ENCODE measurements at places on chromosomes 4 and X. TPM values are rescaled to one million over a fixed set of nuclear protein-coding genes. Genes with fewer than 3 reads are reported as not detected.

ZIC3 gene
- not detected for total RNA-seq

- DNase-seq, result no peak
Measured at GRCh38 chrX:19625612-19626011, 110.3 kb upstream of the MAP3K15 start.

GRCh38 chr4:22410645-22411247, 105.1 kb downstream of the ADGRA3 start:
- DNase-seq, result no peak

- no peak for DNase-seq
Measured at GRCh38 chrX:37010496-37010895, 2.3 kb downstream of the FAM47C start.

IBSP gene
- total RNA-seq, result not detected

DNA sequence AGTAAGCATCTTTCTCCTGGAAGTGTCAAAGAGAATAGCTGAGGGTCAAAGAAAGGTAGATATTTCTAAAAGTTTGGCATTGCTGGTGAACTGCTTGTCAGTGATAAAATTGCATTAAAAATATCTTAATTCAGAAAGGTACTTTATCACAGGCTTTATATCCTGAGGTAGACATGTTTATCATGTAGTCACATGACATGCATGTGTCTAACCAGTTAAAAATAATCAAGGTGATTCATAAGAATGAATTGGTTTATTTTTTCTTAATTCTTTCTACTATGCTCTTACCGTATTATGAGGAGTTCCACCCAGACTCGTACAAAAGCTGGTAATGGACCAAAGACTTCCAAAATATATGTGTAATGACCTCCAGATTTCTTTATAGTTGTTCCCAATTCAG, 6.1 kb downstream of the SLC7A11 start:
- no peak for DNase-seq

DNA sequence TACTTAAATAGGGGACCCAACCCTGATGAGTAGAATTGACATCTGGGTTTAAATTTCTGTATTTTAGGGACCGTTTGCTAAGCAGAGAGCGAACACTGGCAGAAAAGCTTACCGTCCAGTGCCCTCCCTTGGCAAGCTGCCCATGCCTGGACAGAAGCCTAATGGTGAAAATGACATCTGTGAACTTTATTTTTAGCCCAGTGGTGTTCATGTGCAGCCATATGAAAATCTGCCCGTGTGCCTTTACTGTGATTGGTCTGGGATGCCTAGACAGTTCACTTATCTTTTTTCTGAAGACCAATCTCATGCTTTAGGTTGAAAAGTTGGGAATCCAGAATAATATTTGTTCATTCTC, 1.1 kb downstream of the STBD1 start:
- peak; percentile 69 for DNase-seq

CRLF2 gene
- total RNA-seq, result not detected

CLDN34 gene
- not detected for total RNA-seq

- DNase-seq, result no peak
Measured at GRCh38 chr4:78665216-78665770, 110.9 kb upstream of the BMP2K start.

GRCh38 chrX:19964017-19964710, 26.7 kb downstream of the BCLAF3 start:
- DNase-seq, result no peak

TCEAL9 gene
- 18.4 TPM for total RNA-seq

GRCh38 chr4:154604696-154605200, 7.7 kb downstream of the FGG start:
- DNase-seq, result no peak

GRCh38 chr4:92305148-92305877, 1.5 kb downstream of the GRID2 start:
- peak; percentile 66 for DNase-seq

ACOT9 gene
- total RNA-seq, result 41.8 TPM

GRCh38 chrX:40945361-40945713, 139.9 kb upstream of the USP9X start:
- no peak for DNase-seq

SYNPO2 gene
- total RNA-seq, result 188 TPM

DNA sequence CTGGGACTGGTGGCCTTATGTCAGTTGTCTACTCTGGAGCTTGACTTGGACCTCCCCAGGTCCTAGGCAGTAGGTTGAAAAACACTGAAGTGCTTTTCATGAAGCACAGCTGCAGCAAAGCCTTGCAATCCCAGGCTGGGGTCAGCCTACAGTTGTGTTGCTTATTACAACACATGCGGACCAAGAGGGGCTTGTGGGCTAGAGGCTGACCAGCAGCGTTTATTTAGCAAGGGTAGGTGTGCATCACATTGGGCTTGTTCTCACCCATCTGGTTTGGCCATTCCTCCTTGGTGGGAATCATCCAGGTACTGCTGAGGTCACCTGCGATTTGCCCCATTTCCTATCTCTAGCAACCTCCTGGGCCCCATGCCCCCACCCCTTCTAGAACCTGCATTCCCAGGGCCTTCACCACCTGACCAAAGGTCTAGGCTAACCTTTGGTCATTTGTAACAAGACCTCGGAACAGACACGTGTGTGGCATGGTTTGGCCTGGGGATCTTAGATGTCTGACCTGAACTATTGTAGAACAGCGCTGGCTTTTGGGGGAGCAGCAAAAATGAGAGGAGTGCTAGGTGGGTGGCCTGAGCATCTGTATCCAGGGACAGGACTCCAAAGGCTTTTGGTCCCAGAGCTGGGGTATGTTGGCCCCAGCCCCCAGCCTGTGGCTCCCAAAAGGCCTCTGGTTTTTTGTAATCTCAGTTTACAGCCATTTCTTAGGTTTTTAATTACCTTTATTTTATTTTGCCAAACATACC, 3.0 kb downstream of the RPL10 start:
- no peak for DNase-seq

CT55 gene
- total RNA-seq, result not detected

- DNase-seq, result no peak
Measured at GRCh38 chr4:52687696-52688095, 28.6 kb upstream of the USP46 start.

CDS1 gene
- 0.55 TPM for total RNA-seq

- no peak for DNase-seq
Measured at GRCh38 chr4:81130569-81130968, 84.5 kb downstream of the PRKG2 start.

GRCh38 chr4:184400891-184401290, 73.5 kb downstream of the IRF2 start:
- DNase-seq, result no peak

DNA sequence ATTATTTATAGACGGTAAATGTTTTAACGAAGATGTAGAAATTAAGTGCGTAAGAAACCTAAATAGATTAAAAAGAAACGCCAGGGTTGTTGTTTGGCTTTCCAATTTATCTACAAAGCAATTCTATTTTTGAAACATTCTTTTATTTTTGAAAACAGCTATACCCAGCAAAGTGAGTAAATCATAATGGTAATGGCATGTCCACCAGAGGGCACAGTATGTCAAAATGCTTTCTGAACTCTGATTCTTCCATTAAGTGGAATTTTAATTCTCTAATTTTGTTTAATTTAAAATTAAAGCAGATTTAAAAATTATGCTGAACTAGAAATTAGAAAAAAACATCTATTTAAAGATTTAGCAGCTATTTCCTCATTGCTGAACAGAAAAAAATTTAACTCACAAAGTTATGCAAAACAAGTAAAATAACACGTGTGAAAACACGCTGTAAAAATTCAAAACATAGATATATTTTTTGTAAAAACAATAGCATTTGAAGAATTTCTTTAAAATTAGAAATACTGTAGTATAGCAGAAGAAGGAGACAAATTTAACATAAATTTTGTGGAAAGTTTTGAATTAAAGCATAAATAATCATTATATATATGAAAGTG, 26.5 kb downstream of the RASSF6 start:
- no peak for DNase-seq

DNA sequence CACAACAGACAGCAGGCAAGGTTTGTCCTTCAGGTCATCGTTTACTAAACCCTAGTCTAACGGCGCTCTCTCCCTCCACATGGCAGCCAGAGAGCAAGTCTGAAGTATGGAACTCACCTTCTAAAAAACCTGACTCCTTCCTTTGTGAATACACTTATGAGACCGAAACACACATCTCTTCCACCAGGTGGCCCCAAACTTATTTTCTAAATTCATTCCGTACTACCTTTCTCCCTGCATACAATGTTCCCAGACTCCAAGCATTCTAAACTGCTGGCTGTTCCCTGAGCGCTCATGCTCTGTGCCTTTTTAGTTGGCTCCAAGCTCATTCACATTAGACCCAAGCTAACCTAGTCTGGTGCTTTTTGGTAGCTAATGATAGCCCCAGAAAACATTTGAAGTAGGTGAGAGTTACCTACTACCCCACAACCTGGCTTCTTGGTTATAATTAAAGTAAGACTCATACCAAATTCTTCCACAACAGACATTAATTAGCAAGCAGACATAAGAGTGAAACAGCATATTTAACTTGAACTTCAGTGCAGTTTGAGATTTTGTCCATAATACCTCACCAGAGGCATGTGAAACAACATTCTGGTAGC, 67.6 kb upstream of the DCLK2 start:
- DNase-seq, result no peak

DNA sequence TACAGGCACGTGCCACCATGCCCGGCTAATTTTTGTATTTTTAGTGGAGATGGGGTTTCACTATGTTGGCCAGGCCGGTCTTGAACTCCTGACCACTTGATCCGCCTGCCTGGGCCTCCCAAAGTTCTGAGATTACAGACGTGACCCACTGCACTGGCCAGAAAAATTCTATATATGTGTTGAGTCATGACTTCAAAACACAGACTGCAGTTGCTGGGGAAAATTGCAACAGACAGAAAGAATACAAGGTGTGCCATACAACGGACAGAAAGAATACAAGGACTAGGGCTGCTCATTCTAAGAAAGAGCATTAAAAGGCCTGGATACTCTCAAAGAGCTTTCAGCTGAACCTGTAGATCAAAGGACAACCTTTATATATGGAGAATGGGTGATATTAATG, 109.6 kb upstream of the ACSL4 start:
- no peak for DNase-seq

USP17L15 gene
- total RNA-seq, result not detected

ODAPH gene
- total RNA-seq, result not detected

GRCh38 chr4:64068096-64068495, 341.2 kb downstream of the TECRL start:
- DNase-seq, result no peak

GLRB gene
- 11.2 TPM for total RNA-seq

FGFR3 gene
- 1.7 TPM for total RNA-seq

HPGDS gene
- 3.5 TPM for total RNA-seq

- no peak for DNase-seq
Measured at GRCh38 chrX:48794340-48794910, 7.4 kb upstream of the HDAC6 start.

SHISA3 gene
- 5.4 TPM for total RNA-seq

- no peak for DNase-seq
Measured at GRCh38 chr4:146458594-146458993, 63.1 kb downstream of the SLC10A7 start.

GRCh38 chr4:163665521-163666331, 171.2 kb downstream of the TMA16 start:
- no peak for DNase-seq

- no peak for DNase-seq
Measured at GRCh38 chrX:23661671-23662070, 5.6 kb upstream of the PRDX4 start.

EXOSC9 gene
- total RNA-seq, result 9.4 TPM

GRCh38 chr4:165855191-165855590, 17.8 kb upstream of the TLL1 start:
- DNase-seq, result no peak

CAPN6 gene
- total RNA-seq, result not detected

DNA sequence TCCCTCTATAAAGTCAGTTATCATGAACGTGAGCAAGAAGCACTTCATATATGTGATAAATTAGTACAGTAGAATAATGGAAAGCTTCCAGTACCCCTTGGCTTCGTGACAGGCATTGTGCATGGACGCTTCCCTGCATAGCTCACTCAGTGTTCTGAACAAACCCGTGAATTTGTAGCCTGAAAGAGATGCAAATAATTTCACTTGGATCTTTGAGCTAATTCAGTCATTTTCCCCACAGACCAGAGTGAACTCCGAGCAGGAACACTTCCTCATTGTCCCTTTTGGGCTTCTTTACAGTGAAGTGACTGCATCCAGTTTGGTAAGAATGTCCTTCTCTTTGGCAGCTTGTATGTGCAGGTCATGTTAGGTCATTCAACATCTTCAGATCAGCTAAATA, 50.1 kb downstream of the ADD1 start:
- DNase-seq, result no peak

DNA sequence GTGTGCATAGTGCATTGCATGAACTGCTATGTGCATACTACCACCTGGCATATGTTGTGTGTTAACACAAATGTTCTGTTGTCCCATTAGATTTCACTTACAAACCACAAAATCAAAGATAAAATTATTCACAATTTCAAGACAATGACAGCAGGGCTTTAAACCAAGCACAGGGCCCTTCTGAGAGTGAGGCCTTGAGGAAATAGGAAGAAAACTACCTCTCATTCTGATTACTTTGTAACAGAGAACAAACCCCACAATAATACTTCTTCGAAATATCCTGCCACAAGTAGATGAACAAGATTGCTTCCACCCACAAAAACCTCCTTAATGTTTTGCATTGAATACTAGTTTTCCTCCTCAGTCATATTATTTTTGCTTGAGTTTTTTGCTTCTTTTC, 85.5 kb upstream of the SPANXB1 start:
- no peak for DNase-seq

DNA sequence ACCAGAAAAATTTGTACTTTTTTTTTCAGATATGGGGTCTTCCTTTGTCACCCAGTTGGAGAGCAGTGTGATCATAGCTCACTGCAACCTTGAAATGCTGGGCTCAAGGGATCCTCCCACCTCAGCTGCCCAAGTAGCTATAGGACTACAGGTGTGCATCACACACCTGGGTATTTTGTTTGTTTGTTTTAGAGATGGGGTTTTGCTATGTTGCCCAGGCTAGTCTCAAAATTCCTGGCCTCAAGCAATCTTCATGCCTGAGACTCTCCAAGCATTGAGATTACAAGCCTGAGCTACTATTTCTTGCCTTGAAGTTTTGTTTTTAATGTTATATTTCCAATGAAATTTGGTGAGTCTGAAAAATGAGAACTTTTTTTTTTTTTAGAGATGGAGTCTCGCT, 847.8 kb downstream of the TRIML1 start:
- DNase-seq, result no peak

GRCh38 chrX:85115252-85115651, 111.6 kb downstream of the APOOL start:
- no peak for DNase-seq

GRCh38 chr4:38503689-38504395, 160.2 kb upstream of the KLF3 start:
- no peak for DNase-seq

- DNase-seq, result no peak
Measured at GRCh38 chr4:77145842-77146185, 11.2 kb upstream of the CCNG2 start.
